ENCODE measurements at places on chromosomes 5 and 9. TPM values are rescaled to one million over a fixed set of nuclear protein-coding genes. Genes with fewer than 3 reads are reported as not detected.

GRCh38 chr5:10788358-10788757, 27.3 kb upstream of the DAP start:
- DNase-seq = no peak

DNA sequence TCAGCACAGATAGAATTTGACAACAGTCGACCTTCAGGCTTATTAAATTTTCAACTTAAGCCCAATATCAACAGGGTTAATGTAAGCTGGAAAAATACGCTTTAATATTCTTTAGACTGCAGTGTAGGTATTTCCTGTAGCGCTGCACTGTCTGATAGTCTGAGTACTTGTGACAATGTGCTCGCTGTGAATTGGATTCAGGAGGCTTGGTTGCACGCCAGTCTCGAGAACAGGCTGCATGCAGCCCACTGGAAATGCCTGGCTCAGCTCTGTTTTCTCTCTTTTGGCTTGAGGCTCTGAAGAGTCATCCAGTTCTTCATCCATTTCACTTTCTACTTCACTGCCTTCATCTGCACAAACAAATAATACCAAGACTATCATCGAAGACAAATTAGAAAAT, 300.9 kb downstream of the RFX3 start:
- no peak for DNase-seq

- DNase-seq = no peak
These were observed 167.7 kb upstream of the RASA1 start for GRCh38 chr5:87099968-87100367.

DNA sequence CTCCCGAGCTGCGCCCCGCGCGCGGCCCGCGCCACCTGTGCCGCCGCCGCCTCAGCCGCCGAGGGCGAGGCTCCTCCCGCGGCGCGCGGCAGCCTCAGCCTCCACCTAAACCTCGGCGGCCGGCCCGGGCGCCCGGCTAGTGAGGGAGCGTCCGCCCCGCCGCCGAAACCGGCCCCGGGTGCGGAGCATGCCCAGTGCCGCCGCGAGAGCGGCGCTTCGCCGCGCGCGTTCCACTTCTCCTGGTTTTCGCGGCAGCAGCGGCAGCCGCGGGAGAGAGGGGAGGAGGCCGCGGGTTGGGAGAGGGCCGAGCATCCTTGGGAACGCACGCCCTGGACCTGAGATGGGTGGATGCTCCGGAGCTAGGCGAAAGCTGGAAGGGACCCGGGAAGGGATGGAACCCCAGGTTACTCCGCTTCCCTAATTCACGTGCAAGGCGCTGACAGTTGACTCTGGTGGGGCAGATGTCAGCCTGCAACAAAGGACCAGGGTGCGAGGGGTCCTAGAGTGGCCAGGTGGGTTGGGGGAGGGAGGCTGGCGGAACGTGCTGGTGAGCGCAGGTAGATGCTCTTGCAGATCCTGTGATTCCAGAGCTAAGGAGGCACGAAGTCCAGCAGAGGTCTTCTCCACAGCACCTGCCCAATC, at the start of gene CTNND2:
TSS of gene CTNND2 (minus strand) at position 182 of the 642 bp plus-strand sequence. CDS start 593 bp downstream, outside the sequence.
- peak; percentile 21 for DNase-seq

The CARTPT gene
- not detected for total RNA-seq
